Mammary epithelial cell (primary cell): ENCODE measurements at places on chromosomes 1 and 21.

- DNase-seq: no peak
These were observed 8.9 kb upstream of the RHBDL2 start for GRCh38 chr1:38950553-38950952.

GRCh38 chr1:147890177-147890790 is 12.3 kb upstream of the GJA8 start:
- peak; percentile 58 for DNase-seq

GRCh38 chr1:171929121-171929520 is 87.8 kb downstream of the DNM3 start:
- no peak for DNase-seq

- DNase-seq: no peak
These were observed 6.2 kb upstream of the KCNQ4 start for GRCh38 chr1:40777224-40777970.

DNA sequence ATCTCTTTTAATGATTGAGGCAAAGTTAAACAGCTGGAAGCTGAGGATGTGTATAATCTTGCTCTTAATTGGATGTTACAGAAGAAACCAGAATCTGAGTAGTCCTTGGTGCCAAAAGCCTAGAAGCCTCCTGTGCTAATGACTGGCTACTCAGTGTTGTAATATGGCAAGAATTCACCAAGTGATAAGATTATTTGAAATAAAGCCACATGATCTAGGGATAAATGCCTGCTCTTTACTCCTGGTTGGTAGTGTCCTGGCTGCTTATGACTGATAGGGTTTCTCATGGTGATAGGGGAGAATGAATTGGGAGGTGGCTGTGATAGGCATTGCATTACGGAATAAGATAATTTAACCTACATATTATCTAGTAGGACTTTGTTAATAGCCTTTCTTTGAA is 13.6 kb upstream of the MAB21L3 start:
- no peak for DNase-seq

GRCh38 chr1:14735841-14736240 is 137.4 kb downstream of the KAZN start:
- no peak for DNase-seq

DNA sequence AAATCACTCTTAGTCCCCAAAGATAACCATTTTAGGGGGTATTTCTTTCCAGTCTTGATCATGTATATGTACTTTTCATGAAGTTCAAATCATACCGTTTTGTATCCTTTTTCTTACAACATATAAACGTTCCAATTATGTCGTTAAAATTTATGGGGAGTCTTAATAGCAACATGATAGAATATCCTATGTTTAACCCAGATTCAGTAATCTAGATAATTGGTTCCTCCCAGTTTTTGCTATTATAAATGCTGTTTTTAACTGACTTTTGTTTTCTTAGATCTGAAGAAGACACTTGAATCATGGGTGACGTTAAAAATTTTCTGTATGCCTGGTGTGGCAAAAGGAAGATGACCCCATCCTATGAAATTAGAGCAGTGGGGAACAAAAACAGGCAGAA is 3.1 kb downstream of the DHX9 start:
- no peak for DNase-seq

DNA sequence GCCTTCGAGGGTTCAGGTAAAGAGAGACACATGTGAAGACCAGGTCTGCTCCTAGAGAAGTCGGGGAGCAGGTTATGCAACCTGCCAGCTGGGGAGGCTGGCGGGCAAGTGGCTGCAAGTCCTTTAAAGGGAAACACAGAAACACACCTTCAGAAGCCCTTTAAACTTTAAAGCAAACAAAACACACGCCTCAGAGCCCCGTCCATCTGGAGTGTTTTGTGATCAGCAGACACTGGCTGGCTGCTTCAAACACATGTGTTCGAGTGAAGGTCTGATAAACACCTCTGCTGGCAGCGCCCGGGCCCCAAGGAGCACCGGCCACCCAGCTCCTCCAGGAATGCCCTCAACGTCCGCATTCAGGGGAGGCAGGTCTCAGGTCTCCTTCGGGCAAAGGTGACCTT is 15.2 kb downstream of the RIPK4 start:
- peak; percentile 87 for DNase-seq

- no peak for DNase-seq
These were observed 620.9 kb downstream of the PLPP3 start for GRCh38 chr1:55958498-55958897.

- DNase-seq: peak; percentile 26
These were observed 119.4 kb downstream of the CAMTA1 start for GRCh38 chr1:6904476-6905170.

GRCh38 chr1:155872527-155872926 is 13.2 kb downstream of the SYT11 start:
- DNase-seq: no peak

GRCh38 chr1:235843461-235843961 is 23.2 kb downstream of the LYST start:
- peak; percentile 41 for DNase-seq

DNA sequence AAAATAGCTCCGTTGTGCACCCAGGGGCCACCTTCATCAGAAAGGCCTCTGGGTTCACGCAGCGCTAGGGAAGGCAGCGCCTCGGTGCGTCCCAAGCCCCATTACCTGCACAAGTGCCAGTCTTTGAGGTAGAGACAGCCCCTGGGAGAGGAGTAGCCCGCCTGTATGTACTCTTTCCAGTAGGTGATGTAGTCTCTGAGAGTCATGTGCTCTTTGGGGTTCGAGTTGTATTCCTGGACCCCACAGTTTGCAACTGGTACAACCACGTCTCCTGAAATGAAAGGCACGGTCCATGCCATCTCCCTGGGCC is 601 bp downstream of the JMJD4 start:
- no peak for DNase-seq
